ENCODE measurements at places on chromosomes 4 and X.

- peak; percentile 3 for DNase-seq
Observed at GRCh38 chrX:102345916-102346315, 93.9 kb downstream of the NXF2B start.

GRCh38 chrX:53088136-53088974 lies 5.6 kb upstream of the KANTR start:
- peak; percentile 75 for DNase-seq

GRCh38 chr4:87117051-87117731 lies 103.2 kb downstream of the KLHL8 start:
- no peak for DNase-seq

- DNase-seq, result no peak
Observed at GRCh38 chrX:152170621-152171020, 32.2 kb upstream of the MAGEA10 start.

DNA sequence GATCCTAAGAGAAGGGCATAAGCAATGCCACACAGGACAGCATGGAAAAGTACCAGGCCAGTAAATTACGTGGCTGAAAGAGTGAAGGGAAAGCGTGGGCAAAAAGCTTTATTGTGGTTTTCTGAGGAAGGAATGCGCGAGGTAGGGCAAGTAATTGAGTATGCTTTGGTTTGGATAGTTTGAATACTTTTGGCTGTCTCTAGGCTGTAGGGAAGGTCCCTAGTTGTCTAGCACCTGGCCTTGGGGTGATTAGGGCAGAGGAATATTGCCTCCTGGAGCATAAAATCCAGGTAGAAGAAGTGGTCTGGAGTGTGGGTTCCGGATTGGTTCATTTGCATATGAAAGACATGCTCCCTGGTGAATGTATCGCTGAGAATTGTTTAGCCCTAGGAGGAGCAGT lies 46.4 kb upstream of the NALF2 start:
- no peak for DNase-seq

DNA sequence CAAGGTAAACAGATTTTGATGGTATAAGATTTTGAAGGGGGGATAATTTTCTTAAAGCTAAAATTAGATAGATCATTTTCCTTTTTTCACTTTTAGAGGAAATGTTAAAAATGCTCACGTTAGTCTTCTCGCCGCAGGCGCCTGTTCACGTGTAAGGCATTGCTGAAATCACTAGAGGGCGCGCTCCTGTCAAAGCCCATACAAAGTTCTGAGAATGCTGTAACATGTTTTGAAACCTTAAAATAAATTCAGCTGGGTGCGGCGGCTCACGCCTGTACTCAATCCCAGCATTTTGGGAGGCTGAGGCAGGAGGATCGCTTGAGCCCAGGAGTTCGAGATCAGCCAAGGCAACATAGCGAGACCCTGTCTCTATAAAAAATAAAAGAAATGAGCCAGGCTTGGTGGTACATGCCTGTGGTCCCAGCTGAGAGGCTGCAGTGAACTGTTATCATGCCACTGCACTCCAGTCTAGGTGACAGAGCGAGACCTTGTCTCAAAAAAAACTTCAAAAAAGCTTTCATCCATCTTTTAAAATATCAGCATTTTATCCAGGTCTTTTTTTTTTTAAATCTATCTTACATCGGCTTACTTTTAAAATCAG lies 138.0 kb downstream of the RBMX2 start:
- DNase-seq, result no peak

DNA sequence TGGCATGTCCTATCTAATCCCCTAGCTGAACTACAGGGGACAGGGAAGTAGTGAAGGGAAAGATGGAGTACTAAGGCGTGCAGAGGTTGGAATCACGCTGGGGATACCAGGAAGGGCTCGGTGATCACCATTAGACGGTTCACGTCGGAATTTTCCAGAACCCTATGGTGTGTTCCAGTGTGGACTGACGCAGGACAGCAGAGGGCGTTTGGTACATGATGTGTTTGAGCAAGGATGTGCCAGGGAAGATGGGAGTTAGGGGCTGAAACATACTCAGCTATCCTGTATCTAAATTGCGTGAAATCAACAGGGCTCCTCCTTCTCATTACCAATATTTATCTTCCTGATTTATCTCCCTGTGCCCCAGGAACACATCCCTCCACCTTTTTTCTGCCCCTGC lies 33.7 kb downstream of the PRPS2 start:
- no peak for DNase-seq

DNA sequence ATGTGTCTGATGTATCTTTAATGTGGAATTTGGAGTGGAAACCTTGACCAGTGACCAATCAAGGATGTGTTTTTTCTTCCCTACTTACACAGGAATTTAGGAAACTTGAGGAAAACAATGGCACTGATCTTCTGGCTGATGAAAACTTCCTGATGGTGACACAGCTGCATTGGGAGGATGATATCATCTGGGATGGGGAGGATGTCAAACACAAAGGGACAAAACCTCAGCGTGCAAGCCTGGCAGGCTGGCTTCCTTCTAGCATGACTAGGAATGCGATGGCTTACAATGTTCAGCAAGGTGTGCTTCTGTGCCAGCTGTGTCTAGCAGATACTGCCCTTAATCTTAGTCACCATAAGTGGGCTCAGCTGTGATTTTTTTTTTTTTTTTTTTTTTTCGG lies 12.6 kb downstream of the TAF1 start:
- no peak for DNase-seq

DNA sequence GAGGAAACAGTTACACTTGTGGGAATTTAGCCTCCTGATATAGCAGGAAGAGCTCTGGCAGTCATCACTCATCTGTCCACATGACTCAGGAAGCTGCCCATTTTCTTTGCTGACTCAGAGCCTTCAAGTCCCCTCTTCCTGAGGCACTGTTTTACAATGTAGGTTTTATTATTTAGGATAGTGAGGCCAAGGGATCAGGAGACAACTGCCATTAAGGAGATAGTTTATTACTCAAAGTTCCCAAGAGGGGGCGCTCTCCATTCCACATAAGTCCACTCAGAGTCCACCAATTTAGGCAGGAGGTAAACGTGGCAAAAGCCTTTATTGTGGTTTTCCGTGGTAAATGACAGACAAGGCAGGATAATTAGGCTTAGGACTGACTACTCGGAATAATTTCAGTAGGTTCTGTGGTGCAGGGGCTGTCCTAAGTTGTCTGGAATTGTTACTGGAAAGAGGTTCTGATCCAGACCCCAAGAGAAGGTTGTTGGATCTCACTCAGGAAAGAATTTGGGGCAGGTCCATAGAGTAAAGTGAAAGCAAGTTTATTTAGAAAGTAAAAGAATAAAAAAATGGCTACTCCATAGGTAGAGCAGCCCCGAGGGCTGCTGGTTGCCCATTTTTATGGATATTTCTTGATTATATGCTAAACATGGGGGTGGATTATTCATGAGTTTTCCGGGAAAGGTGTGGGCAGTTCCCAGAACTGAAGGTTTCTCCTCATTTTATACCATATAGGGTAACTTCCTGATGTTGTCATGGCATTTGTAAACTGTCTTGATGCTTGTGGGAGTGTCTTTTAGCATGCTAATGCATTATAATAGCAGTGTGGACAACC lies 96.0 kb upstream of the RAB40AL start:
- DNase-seq, result peak; percentile 5

- DNase-seq, result peak; percentile 24
Observed at GRCh38 chr4:48909697-48910096, 3.1 kb upstream of the OCIAD2 start.
